MG63 (cell line): ENCODE measurements at places on chromosomes 16 and 17.
A peak's percentile ranks its signal among the peaks of the same experiment; 100 is the strongest.

DNA sequence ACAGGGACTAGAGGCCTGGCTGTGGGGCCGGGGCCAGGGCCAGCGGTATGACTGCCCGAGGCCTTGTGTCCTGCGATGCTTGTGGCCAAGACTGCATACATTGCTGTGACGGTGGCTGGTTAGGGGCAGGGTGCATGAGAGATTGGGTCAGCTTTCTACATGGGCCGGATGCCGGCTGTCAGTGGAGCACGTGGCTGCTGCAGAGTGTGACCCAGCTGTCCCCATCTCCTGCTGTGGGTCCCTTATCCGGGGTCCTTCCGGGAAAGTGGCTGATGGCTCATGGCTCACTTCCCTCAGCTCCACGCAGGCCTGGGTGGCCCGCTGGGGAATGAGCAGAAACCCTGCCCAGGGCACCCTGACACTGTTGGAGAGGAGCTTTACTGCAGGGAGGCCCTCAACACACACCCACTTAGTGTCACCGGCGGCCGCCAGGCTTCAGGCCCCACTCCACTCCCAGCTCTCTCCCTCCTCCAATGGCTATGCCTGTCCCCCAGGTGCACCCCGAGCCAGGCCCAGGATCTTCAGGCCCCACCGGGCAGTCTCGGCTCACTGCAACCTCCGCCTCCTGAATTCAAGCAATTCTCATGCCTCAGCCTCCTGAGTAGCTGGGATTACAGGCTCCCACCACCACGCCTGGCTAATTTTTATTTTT lies 808 bp upstream of the RGS11 start:
- no peak for DNase-seq

GRCh38 chr17:27743281-27743885 lies 56.9 kb downstream of the NOS2 start:
- DNase-seq = no peak

- peak; percentile 73 for DNase-seq
These were observed 16.7 kb upstream of the ERN2 start for GRCh38 chr16:23729503-23730424.

GRCh38 chr17:59762049-59762823 lies 54.8 kb downstream of the VMP1 start:
- DNase-seq = no peak

DNA sequence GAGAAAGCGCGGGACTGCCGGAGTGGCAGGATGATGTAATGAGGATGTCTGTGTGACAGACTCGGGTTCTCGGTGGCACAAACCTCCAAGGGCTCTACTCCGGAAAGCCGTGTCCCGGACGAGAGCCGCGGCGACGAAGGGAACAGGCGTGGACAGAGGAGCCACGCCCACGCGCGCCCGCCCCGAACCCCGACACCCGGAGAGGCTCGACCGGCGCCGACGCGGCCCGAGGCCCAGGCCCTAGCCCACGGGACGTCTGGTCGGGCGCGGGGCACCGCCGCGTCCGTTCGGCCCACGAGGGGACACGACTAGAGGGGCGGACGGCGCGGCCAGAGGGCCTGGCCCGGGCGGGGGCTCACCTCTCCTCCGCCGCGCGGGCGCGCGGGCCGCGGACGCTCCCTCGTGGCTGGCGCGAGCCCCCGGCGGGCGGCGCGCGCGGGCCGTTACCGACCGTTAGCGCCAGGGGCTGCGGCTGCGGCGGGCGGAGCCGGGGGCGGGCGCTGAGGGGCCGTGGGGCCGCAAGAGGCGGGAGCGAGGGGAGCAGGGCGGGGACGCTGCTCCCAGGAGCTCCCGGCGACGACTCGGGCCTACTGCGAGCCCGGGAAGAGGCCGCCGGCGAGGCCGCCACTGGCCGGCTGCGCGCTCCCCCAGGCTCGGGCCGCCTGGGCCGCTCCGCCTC lies 2.1 kb upstream of the IRX5 start:
- peak; percentile 90 for DNase-seq

- DNase-seq = no peak
These were observed 45.0 kb downstream of the ESRP2 start for GRCh38 chr16:68190736-68191510.

GRCh38 chr16:52446080-52446479 lies 100.9 kb downstream of the TOX3 start:
- DNase-seq = no peak

DNA sequence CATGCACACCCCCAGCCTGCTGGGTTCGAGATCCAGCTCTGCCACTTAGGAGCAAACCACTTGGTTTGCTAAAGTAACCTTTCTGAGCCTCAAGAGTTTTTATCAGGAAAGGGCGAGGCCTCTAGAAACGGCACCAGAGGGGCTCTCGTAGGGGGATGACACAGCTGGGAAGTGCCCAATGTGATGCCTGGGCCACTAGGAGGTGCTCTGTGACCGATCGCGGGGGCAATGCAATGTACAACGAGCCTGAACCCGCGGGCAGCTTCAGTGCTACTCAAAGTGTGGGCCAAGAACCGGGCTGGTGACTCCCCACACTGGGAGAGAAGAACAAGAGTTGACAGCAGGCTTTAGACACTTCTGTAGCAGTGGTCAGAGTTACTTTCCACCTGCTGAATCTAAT lies 9.4 kb downstream of the C16orf89 start:
- peak; percentile 40 for DNase-seq

- DNase-seq = no peak
These were observed 34.2 kb upstream of the PABPN1L start for GRCh38 chr16:88900662-88901052.

DNA sequence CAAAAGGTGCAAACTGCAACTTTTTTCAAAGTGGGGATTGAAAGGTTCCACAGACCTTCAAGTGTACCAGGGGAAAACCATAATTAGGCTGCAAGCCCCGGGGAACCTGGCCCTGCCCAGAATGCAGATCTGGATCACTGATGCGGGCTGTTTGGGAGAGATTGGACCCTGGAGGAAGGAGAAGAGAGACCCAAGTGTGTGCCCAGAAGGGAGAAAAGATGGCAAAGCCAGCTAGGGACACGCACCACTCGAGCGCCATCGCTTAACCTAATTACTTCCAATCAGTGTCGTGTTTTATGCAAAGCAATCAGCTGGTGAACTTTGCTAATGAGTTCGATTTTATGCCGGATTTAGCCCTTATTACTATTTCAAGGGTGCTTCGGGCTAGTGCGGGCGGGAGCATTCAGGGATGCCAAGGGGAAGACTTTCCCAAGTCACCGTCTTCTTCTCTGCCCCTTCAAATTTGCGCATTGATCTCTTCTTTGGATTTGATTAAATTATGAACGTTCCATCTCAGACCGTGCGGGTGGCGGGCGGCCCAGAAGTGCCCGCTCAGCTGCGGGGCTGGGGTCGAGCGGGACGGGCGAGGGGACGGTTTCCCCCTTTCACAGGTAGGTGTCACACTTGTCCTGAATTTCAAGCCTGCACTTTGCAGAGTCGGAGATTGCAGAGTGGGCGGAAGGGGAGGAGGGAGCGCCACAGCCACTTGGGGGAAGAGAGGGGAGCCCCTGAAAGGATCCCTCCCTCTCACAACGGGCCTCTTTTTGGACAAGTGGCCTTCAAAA lies 4.0 kb downstream of the IRX5 start:
- DNase-seq = peak; percentile 79

- DNase-seq = peak; percentile 95
These were observed 8.2 kb downstream of the IGFBP4 start for GRCh38 chr17:40451420-40451819.

DNA sequence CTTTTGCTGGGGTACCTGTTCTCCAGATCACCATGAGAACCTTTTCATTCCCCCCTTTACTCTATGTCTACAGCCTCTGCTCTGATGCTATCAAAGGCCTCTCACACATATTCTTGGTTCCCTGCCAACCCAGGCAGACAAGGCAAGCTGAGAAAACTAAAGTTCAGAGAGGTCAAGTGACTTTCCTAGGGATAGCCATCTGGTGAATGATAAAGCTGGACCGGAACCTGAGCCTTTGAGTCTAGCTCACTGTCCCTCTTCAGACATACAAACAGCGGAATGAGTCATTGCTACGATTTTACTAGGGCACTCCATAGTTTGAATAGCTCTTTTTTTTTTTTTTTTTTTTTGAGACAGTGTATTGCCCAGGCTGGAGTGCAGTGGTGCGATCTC lies 73.3 kb downstream of the XYLT1 start:
- peak; percentile 13 for DNase-seq

- no peak for DNase-seq
These were observed 37.5 kb upstream of the DHX40 start for GRCh38 chr17:59527931-59528330.

DNA sequence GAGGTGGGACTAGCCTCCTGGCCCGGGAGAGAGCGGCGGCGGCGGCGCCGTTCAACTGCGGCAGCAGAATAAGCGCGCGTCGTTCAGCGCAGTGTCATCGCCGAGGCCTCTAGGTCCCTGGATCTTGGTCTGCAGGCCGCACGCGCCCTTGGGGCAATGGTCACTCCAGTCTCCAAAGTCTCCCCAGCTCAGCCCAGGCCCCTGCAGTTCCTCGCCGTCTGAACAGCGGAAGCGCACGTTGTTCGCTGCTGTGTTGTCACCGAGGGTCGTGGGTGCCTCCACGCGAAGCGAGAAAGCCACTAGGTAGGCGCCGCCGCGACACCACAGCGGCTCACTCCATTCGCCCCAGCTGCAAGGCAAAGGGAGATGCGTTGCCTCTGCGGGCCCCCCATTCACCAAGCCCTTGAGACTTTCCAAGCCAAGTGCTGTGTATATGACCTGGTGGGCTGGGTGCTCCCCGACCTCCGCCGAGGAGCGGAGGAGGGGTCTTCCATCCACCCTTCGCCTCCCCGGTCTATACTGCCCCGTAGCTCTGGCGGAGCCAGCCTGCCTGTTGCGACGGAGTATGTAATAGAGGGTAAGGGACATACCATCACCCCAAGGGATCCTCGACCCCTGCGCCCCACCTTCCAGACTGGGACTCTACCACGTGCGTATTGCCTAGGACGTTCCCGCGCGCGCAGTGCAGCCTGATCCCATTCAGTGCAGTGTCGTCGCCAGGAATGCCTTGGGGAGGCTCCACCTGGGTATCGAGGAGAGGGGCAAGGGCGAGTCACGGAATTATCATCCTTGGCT lies 656 bp downstream of the VMO1 start:
- DNase-seq = no peak

GRCh38 chr17:18992454-18993130 lies 12.0 kb downstream of the FAM83G start:
- no peak for DNase-seq

DNA sequence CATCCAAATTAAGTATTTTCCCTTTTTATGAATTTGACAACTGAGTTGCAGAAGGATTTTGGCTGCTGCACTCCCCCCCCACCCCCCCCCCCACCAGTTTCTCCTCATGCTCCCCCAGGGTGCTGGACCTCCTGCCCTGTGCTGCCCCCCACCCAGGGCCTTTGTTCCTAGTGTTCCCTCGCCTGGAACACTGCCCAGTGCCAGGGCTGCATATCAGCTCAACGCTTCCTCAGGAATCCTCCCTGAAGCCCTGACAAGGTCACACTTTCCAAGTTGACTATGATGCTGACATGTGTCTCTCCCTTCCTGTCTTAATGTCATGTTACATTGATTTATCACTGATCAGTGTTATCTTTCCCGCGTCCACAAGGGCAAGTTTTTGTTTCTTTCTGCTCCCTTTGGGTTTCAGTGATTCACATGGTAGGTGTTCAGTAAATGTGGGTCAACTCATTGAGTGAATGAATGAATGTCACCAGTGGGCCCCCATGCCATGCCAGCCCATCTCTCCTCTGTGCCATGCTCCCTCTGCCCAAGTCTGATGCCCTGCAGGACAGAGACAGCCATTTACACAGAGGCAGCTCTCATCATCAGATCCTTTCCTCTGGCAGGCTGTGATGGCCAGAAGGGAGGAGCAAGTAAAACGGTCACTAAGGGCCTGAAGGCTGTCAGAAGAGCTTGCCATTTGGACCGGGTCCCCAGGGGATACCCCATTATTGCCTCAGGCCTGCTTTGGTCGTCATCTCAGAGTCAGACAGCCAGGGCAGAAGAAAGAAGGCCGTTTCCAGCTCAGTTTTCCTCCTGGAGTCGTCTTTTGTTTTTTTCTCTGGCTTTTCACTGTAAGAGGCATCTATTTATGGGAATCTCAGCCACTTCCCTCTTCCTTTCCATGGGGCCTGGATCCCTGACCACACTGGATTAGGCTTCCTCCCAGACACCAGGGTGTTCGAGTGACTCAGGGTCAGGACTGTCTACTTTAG lies 386.2 kb downstream of the SNX29 start:
- no peak for DNase-seq

DNA sequence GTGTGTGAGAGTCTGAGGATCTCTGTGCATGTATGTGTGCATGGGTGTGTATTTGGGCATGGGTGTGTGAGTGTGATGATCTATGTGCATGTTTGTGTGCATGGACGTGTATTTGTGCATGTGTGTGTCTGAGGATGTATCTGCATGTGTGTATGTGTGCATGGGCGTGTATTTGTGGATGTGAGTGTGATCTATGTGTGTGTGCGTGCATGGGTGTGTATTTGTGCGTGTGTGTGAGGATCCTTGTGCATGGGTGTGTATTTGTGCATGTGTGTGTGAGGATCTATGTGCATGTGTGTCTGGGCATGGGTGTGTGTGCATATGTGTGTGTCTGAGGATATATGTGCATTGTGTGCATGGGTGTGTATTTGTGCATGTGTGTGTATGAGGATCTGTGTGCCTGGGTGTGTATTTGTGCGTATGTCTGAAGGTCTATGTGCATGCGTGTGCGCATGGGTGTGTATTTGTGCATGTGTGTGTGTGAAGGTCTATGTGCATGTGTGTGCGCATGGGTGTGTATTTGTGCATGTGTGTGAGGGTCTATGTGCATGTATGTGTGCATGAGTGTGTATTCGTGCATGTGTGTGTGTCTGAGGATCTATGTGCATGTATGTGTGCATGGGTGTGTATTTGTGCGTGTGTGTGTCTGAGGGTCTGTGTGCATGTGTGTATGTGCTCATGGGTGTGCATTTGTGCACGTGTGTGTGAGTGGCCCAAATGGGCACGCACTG lies 26.5 kb upstream of the ITGAX start:
- DNase-seq = no peak

GRCh38 chr17:10698096-10698818 lies 863 bp downstream of the ADPRM start:
- DNase-seq = no peak

DNA sequence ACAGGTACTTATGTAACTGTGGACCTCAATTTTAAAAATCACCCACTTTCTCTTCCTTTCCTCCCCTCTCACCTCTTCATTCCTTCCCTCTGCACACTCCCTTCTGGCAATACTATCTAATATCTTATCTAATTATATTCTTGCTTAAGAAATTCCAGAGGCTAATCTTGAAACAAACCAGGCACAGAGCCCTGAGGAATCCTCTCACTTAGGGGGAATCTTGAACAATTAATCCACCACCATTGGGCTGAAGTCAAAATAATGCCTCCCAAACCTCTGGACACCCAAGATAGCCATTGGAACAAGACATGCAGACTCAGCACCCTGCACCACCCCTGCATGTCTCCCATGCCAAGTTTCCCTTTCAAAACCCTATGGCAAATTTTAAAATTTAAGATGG lies 1.0 kb upstream of the KRTAP4-6 start:
- DNase-seq = no peak

- DNase-seq = no peak
These were observed 78.3 kb downstream of the RMI2 start for GRCh38 chr16:11423315-11424117.
